Activated T-helper 1 cell treated with anti-CD3 and anti-CD28 coated beads, Interleukin-2, amount 50 U/mL, for 16 hours (primary cell): ENCODE measurements at places on chromosomes 3 and 15.

DNA sequence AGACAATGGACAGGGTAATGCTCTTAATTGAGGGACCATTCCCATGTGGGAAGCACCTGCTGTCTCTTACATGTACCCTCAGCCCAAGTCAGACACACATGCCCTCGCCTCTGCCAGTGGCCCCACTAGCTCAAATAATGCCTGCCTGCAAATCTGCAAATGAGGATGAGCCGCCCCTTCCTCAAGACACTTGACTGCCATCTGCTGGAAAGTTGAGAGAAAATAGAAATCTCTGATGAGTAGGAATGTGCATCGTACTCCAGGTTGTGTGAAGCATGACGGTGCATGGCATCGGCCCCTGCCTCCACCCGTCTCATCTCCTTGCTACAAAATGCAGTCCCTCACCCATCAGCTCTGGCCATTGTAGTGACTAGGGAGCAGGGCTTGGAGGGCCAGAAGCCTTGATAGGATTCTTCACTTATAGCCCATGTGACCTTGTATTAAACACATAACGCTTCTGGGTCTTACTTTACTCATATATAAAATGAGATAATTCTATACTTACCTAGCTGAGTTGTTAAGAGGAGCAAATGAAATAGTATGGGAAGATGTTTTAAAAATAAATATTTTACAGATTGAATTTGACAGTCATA lies 6.3 kb upstream of the SCN5A start:
- DNase-seq, result no peak

GRCh38 chr3:13750731-13751130 lies 129.1 kb downstream of the WNT7A start:
- DNase-seq, result no peak

- no peak for DNase-seq
Observed at GRCh38 chr15:70826634-70827033, 27.3 kb downstream of the LARP6 start.

DNA sequence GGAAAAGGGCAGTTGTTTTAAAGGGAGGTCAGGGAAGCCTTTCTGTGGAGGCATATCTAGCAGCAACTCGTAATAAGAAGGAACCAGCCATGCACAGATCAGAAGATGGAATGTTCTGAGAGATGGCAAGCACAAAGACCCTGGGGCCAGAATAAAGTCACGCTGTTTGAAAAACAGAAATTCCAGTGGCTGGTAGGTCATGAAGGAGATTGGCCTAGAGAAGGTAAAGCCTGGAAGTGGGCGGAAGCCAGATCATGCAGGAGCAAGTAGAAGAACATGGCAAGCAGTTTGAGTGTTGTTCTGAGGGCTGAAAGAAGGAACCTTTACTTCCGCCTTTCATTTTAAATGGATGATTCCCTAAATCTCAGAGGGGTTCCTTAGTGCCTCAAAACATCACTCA lies 208.1 kb upstream of the PPP2R3A start:
- DNase-seq, result no peak

DNA sequence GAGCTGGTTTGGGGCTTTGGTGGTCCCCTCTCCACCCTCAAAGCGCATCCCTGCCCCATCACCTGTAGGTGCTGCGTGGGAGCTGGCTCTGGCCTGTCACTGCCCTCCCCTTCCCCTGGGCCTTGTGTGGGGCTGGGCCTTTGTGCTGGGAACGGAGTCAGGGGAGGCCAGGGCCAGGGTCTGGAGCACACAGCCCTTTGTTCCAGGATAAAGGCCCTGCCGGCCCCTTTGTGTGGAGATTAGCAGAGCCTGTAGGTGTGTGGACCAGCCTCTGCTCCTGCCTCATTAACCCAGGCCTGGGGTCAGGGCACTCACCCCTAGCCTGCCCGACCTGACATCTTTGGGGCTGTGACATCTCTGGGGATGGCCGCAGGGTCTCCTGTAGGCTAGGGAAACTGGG lies 8.9 kb downstream of the EPHB3 start:
- DNase-seq, result no peak

GRCh38 chr3:11641316-11641682 lies 2.4 kb downstream of the VGLL4 start:
- DNase-seq, result no peak

- no peak for DNase-seq
Observed at GRCh38 chr15:61742591-61742990, 317.7 kb downstream of the VPS13C start.

DNA sequence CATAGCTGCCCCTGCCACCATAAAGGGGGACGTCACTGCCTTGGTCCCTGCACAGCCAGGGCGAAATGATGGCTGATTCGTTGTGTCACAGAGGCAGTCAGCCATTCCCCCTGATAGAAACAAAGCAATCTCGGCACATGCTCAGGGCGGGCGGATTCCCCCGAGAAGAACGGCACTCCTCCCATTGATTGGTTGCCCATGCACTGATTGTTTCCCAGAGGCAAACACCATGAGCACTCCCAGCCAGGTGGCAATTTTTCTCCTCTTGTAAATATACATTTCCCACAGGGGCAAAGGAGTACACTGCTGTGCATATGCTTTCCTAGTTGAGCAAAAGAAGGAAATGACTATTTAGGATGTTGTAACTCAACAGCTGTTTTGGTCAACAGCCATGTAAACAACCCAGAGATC lies 56.5 kb downstream of the KY start:
- DNase-seq, result no peak

DNA sequence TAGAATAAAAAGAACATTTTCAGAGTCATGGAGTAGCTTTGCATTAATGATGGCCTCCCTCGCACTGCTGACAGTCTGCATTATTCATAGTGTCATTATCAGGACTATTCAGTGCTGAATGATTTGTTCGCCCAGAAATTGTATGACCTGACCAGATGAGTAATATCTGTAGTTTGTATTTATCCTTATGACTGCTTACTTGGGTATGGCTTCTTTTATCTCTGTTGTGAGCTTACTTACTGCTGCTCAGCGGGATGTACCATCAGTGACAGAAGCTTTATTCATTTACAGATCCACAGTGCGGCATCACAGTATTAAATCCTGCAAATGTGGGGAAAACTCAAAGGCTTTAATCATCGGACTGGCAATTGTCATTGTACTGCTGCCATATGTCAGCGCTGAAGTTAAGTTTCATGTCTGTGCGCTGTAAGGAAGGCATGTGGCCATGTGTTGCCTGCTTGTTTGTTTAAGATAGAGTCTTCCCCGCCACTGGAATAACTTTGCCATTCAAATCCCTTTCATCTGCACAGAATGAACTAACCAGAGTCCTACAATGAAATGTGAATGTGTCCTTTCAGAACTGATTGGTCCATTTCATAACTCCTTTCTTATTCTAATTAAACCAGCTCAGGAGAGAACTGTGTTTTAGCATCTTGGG lies 262.2 kb downstream of the CHL1 start:
- no peak for DNase-seq

DNA sequence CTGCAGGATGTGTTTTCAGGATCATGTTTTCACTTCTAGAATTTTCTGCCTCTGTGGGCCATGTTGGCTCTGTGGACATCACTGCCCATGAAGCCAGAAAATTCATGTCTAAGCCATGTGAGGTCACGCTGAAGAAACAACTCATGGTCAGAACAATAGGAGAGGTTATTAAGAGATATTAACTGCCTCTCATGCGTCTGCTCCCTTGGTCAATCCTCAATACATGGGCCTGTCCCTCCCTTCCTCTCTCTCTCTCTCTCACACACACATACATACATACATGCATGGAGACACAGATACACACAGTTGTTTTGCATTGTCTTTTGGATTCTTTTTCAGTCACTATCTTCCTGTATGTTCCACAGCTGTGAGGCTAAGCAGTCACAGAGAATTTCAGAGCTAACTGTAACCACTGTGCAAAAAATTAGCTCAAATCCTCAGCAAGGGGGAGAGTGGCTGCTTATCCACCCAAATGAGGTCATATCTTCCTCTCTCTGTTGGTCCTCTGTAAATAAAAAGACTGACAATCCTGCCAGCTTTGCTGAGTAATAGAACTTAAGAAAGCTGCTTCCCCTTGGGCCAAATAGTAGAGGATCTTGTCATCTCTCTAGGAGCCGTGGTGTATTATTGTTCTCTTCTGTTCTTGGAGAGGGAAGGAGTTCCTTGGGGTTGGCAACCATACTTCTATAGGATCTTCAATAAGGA lies 45.6 kb downstream of the LRTM1 start:
- no peak for DNase-seq

- no peak for DNase-seq
Observed at GRCh38 chr3:151301787-151302186, 14.8 kb downstream of the GPR87 start.
